ENCODE measurements at places on chromosomes 12 and 14.

DNA sequence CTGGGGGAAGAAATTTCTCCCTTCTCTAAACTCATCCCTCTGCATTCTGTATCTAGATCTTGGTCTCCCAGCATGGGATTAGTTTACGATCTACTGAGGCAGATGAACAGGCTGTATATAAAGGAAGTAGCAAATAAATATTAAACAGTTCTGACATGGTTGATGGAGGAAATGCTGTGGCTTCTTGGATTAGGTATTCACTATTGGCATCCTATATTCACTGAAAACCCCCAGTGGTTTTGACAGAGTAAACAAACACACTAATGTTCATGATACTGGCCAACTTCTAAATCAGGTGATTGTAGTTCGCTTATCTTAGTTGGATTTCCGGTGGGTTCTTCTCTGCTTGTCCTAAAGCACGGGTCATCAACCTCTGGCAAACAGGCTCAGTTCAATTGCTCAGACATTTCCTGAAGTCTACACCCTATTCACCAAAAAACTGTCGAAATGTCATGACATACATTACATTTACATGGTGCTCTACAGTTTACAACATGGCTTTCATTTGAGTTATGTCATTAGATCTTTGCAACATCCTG, 433.9 kb downstream of the EGLN3 start:
- no peak for DNase-seq

DNA sequence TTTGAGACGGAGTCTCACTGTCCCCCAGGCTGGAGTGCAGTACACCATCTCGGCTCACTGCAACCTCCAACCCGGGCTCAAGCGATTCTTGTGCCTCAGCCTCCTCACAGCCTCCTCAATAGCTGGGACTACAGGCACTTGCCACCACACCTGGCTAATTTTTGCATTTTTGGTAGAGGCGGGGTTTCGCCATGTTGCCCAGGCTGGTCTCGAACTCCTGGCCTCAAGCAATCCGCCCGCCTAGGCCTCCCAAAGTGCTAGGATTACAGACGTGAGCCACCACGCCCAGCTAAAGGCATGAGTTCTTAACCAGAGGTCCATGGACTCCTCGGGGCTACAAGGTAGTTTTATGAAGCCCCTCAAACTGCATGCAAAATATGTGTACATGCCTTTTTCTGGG, 2.1 kb downstream of the SARNP start:
- DNase-seq, result peak; percentile 57

DNA sequence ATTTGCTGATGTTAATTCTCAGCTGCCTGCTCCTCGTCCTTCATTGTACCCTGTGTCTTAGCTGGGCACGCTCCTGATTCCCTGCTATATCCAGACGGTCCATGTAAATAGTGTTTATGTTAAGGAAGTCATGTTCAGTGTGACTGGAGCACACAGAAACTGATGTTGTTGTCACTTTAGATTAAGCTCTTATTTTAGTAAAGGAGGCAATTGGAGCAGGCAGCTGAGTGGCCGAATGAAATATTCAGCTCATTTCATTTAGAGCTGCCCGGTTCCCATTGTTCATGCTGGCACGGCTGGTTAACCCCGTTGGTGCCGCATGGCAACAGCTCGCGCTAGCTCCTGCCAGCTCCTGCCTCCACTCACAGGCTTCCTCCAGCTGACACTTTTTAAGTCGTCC, 446.8 kb upstream of the SOX5 start:
- no peak for DNase-seq

DNA sequence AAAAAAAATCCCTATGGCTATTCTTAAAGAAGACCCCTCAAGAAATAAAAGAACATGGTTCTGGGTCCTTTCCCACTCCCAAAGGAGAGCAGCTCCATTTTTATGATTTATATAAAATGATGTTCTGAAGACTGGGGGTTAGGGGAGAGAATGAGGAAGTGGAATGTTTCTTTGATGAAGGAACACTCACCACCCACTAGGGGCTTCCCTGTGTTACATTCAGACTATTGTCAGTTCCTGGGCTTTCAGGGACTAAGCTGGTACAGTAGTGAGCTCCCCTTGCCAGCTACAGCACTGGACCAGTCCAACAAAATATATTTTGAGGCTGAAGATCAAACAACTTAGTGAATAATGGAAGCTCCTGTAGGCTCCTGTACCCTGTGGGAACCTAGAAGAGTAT, 98.9 kb downstream of the HMGA2 start:
- DNase-seq, result no peak

- DNase-seq, result no peak
Observed at GRCh38 chr12:105451211-105451610, 120.7 kb downstream of the C12orf75 start.

- DNase-seq, result no peak
Observed at GRCh38 chr12:5085896-5086295, 42.2 kb downstream of the KCNA5 start.

GRCh38 chr12:1935700-1936378, 17.4 kb upstream of the CACNA2D4 start:
- peak; percentile 81 for DNase-seq

DNA sequence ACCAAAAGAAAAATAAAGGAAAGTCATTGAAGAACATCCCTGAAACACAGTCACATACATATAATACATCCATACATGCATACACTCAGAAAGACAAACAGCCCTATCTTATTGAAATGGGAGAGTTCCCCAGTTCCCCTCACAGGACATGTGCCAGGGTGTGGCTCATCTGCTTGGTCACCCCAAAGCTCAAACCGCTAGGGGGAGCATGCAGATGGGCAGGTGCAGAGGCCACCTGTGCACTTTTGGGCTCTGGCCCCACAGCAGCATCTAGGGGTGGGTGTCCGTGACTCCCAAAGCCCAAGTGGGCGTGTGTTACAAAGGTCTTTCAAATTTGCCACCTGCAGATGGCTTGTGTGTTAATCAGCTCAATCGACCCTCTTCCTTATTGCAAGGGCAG, 75.2 kb downstream of the CMAS start:
- DNase-seq, result no peak

Data from ascending aorta (tissue), 2 donors.